Iris pigment epithelial cell (primary cell): ENCODE measurements at places on chromosomes 12 and 14.
A peak's percentile ranks its signal among the peaks of the same experiment; 100 is the strongest.

DNA sequence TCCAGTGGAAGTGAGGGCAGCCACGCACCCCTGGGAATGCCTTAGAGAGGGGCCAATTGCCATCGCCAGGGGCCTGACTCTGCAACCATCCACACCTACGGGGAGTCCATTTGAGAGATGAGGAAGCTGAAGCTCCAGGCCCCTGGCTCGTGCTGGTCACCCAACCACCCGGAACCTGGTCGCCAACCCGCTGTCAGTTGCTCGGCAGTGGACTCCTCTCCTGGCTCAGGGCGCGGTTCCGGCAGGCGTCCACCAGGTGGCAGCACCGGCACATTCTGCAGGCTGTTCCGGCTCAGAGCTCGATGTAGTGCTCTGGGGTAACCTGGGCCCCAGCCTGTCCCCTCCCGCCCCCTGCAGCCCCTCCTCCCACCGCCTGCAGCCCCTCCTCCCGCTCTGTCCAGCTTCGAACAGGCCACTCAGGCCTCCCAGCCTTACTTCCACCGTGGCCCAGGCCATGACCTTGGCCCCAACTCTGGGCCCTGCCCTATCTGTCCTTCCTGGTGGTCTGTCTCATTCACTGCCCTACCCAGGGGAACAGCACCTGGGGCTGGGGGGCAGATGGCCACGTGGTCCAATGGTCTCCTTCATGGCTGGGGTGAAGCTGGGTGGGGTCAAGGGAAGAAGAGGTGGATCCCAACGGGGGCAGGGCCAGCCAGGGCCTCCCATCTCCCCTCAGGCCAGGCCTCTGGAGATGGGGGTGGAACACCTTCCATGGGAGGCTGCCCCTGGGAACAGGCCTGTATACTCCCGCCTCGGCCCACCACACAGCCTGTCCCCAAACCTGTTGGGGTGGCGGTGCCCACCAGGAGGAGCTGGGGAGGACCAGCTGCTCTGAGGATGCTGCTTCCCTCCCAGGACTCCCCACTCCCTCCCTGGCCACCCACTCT, 15.7 kb downstream of the SIVA1 start:
- peak; percentile 67 for DNase-seq

- DNase-seq = no peak
These were observed 42.6 kb upstream of the PLEKHD1 start for GRCh38 chr14:69441948-69442347.

DNA sequence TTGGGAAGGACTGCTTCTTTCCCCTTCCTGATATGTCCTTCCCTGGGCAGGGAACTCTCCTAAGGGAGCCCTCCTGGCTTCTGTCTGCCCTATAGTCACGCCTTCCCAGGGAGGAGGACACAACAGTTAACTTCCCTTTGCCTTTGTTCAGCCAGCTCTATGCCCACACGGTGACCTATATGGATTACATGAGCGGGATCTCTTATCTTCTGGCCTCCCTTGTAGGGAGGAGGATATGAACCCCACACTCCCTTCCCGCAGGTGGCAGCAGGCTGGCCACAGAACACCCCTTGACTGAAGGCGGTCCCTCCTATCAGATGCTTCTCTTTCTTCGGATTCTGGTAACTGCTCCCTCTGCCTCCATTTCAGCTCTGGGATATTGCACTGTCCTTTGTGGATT, 135.6 kb upstream of the MAX start:
- no peak for DNase-seq

DNA sequence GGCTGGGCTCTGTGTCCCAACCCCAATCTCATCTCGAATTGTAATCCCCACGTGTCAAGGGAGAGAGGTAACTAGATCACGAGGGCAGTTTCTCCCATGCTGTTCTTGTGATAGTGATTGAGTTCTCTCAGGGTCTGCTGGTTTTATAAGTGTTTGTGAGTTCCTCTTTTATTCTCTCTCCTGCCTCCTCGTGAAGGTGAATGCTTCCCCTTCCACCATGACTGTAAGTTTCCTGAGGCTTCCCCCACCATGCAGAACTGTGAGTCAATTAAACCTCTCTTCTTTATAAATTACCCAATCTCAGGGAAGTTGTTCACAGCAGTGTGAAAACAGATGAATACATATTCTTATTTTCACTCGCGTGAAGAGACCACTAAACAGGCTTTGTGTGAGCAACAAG, 148.2 kb downstream of the TMEM30B start:
- no peak for DNase-seq

DNA sequence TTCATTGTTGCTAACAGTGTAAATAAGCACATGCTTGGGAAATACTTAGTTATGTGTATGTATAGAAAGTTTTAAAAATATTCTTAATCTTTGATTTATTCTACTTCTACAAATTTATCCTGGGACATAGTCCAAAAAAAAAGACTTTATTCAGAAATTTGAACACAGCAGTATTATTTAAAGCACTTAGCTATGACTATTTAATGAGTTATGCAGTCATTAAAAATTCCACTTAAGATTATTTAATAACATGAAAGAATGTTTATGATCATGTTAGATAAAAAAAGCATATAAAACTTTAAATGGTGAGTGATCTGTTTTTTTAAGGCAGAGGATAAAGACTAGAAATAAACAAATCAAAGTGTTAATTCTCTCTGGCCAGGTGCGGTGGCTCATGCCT, 78.3 kb downstream of the BAZ1A start:
- DNase-seq = no peak

- no peak for DNase-seq
These were observed 62.2 kb upstream of the PCED1B start for GRCh38 chr12:47017041-47017713.

- no peak for DNase-seq
These were observed 26.8 kb downstream of the RFLNA start for GRCh38 chr12:124321556-124322270.
